RKO (cell line): ENCODE measurements at places on chromosomes 13 and 19.
A peak's percentile ranks its signal among the peaks of the same experiment; 100 is the strongest.

- no peak for DNase-seq
These were observed 122.2 kb downstream of the MAB21L1 start for GRCh38 chr13:35354285-35354684.

DNA sequence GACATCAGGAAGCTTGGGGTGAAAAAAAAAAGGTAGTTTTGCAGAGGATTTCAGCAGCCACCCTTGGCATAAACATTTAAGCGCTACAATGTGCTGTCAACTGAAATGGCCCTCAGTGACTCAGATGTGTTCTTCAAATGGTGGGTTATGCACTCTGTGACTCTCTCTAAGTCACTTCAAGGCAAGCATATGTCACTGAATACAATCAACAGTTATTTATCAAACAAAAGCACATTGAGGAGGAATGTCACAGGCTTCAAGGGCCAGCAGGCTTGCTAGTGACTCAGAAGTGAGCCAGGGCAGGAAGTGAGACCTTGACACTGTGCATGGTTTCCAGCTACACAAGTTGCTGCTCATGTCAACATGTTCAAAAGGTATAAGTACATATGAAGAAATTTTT lies 523.7 kb upstream of the HTR2A start:
- peak; percentile 35 for DNase-seq

DNA sequence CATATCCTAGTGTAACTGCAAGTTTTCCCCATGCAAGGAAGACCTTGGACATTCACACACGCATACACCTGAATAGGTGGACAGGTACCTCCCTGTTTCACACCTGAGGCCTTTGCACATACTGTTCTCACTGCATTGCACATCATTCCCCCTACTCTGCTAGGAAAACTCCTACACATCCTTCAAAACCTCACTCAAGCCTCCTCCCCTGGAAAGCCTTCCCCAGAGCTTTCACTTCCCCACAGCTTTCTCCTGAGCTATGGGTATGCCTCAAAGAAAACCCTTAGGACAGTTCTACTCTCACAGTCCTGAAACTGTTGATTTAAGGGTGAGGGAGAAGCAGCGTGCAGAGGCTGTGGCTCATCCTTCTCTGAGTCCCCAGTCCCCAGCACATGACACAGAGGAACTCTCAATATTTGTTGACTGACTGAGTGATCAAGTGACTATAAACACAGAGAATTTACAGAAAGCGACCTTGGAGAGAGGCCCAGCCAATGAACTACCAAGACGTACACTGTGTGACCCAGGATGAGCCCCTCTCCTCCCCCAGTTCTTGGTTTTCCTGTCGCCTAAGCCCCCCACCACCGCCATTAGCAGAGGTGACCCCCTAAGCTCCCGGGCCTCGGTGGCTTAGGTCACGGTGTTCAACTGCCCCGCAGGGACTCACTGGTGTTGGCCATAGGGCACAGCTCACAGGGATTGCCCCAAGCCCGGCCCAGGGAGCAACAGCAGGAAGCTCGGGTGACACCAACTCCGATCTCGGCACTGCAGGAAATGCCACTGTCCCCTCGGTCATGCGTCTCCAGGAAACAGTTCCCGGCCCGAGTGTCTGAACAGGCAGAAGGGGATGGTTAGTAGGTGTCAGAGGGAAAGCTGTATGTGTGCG lies 40.6 kb downstream of the FBN3 start:
- DNase-seq = no peak

DNA sequence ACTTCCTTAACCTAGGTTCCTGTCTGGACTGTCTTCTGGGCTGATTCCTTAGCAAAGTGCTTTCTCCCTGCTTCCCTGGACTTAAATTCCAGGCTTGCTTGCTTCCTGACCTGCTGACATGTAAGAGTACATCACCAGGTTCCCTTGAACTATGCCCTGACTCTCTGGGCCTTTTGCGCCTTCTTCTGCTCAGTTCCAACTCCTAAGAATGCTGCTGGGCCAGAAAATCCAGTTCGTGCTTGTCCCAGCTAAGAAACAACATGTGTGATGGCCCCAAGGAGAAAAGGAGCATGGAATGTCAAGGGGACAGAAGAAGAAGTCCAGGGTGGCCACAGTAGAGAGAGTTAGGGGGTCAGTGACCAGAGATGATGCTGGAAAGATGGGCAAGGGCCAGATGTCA lies 42.6 kb upstream of the MBNL2 start:
- DNase-seq = no peak

GRCh38 chr13:112325142-112325808 lies 50.9 kb upstream of the SPACA7 start:
- no peak for DNase-seq

GRCh38 chr13:76213423-76213904 lies 577.3 kb downstream of the LMO7 start:
- no peak for DNase-seq

DNA sequence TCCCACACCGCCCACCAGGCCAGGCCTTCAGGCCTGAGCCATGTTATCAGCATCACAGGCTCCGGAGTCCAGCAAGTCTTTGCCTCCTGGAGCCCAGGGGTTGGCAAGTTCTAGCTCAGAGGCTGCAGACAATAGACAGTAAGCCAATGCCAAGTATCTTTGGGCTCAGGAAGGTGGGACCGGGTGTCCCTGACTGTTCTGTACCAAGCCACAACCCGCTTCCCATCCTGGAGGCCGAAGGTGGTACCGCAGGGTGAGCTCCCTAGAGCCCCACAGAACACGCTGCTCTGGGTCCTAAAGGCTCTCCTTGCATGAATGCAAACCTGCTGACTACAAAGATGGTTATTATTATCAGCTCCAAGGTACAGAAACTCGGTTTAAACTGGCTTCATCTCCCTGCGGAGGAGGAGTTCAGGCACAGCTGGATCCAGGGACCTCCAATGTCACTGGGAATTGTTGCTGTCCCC lies 5.5 kb upstream of the FSTL3 start:
- no peak for DNase-seq

- peak; percentile 52 for DNase-seq
These were observed 7.3 kb downstream of the OPA3 start for GRCh38 chr19:45577111-45577905.

GRCh38 chr13:110546378-110546777 lies 15.1 kb downstream of the RAB20 start:
- peak; percentile 34 for DNase-seq

- no peak for DNase-seq
These were observed 202.5 kb upstream of the RFC3 start for GRCh38 chr13:33615436-33615835.

DNA sequence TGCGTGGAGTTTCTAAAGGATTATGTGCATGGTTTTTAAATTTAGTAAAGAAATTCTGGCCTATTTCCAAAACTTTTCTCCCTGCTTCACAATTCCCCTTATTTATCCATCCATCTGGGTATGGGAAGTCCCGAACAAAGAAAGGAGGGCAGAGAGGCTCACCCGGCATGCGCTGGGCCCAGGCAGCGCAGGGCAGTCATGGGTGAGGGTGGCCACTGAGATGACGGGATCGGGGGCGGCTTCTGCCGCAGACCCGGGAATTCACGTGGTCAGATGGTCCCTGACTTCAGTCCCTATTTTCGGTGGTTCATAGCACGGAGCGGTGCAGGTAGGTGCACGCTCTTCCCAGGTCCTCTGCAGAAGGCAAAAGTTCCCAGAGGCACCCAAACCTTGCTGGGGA lies 14.5 kb downstream of the IRS2 start:
- DNase-seq = no peak

- no peak for DNase-seq
These were observed 53.9 kb upstream of the MTIF3 start for GRCh38 chr13:27504128-27504867.

- peak; percentile 63 for DNase-seq
These were observed 23.1 kb upstream of the SPRY2 start for GRCh38 chr13:80363890-80364503.

- DNase-seq = no peak
These were observed 30.9 kb upstream of the KCTD12 start for GRCh38 chr13:76917095-76917494.

- DNase-seq = peak; percentile 90
These were observed at the start of gene FKBP8 for GRCh38 chr19:18542941-18543813. Gene FKBP8, minus strand, starts transcription at chr19:18543573. Its CDS starts 1,603 bp downstream, at chr19:18541970.

DNA sequence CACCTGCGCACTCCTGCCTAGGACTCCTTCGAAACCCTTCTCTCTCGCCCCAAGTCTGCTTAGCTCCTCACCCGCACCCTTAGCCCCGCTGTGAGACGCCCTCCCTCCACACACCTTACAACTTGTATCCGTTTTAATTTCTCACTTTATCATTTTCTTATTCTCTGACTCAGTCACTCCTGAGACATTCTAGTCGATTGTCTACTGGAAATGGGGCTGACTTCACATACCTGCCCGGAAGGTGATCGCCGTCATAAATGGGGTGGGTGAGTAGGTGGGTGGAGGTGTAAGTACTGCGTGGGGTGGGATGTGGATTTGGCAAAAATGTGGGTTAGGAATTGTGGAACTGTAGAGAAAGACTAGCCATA lies 714 bp downstream of the NDFIP2 start:
- peak; percentile 30 for DNase-seq

GRCh38 chr19:13984186-13984585 lies 21.9 kb downstream of the RFX1 start:
- DNase-seq = no peak

DNA sequence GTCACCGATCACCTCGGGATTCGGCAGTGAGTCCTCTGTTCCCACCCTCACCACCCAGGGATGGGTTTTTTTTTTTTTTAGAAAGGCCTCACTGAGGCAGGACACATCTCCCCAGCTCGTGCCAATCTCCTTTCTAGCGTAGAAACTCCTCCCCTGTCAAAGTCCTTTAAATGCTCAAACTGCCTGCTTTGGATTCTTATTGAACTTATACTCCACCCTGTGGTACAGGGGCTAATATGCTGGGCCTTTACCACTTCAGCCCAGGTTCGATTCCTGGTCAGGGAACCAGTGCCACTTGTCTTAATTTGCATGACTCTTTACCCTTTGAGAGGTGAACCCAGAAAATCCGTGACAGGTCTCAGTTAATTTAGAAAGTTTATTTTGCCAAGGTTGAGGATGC lies 8.3 kb upstream of the ZNF14 start:
- DNase-seq = no peak

DNA sequence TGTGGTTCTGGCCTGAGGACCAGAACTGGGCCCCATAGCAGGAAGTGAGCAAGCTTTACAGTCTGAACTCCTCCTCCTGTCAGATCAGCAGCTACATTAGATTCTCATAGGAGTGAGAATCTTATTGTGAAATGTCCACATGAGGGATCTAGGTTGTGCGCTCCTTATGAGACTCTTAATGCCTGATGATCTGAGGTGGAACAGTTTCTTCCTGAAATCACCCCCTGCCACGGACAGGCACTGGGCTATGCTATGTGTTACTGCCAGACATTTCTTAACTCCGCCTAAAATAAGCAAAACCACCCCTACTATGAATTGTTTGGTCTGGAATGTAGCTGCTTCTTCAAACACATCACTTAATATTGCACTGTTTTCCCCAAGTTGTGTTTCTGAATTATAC lies 4.6 kb downstream of the FBXL3 start:
- DNase-seq = no peak

DNA sequence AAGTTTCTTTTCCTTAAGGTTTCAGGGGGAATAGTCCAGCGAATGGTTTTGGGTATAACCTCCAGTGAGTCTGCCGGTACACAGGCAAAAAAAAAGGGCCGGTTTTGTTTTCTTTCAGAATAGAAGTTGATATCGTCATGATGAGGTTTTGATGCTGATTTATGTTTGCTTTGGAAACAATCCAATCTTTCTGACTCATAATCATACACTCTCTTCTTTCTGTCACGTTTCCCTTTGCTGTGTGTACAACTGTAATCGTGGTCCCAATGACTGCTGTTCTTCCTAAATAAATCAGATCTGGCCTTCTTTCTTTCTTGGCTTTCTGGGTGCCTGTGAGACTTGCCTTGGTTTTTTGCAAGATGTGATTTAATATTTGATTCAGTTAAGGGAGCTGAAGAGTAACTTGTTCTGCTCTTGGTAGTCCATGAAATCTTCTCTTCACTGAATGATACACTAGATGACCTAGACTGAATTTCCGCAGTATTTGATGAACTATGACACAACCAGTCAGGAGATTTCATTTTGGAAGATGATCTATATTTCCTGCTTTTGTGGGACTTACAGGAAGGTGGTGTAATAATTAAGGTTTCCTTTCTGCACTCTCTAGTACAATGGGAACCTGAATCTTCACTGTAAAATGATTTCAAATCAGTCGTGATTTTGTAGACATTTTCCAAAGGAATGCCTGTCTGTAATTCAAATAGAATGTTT lies 34.9 kb upstream of the METTL21C start:
- DNase-seq = peak; percentile 86

DNA sequence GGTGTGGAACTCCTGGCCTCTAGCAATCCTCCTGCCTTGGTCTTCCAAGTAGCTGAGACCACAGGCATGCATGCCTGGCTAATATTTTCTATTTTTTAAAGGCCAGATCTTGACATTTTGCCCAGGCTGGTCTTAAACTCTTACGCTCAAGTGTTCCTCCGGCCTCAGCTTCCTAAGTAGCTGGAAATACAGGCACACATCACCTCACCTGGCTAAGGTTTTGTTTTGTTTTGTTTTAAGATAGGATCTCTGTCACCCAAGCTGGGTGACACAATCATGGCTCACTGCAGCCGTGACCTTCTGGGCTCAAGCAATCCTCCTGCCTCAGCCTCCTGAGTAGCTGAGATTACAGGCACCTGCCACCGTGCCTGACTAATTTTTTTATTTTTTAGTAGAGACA lies 5.5 kb upstream of the RLN3 start:
- no peak for DNase-seq

- DNase-seq = no peak
These were observed 95.9 kb upstream of the FREM2 start for GRCh38 chr13:38590796-38591507.

DNA sequence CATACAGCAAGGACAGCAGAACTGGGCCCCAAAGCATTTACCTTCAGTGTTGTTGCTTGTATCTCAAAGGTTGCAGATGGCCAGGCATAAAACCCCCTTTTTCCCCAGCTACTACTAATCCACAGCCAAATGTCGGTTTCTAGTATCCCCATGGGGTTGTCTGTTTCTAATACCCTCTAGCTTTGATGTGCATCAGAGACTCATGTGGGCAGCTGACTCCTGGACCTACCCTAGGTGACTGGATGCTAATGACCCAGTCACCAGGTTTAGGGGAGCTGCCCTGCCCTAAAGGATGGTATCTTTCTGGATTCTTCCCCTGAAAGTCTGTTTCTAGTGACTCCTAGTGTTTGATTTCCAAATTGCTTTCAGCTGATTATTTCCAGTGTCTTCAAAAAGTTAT lies 23.9 kb downstream of the TJP3 start:
- no peak for DNase-seq

DNA sequence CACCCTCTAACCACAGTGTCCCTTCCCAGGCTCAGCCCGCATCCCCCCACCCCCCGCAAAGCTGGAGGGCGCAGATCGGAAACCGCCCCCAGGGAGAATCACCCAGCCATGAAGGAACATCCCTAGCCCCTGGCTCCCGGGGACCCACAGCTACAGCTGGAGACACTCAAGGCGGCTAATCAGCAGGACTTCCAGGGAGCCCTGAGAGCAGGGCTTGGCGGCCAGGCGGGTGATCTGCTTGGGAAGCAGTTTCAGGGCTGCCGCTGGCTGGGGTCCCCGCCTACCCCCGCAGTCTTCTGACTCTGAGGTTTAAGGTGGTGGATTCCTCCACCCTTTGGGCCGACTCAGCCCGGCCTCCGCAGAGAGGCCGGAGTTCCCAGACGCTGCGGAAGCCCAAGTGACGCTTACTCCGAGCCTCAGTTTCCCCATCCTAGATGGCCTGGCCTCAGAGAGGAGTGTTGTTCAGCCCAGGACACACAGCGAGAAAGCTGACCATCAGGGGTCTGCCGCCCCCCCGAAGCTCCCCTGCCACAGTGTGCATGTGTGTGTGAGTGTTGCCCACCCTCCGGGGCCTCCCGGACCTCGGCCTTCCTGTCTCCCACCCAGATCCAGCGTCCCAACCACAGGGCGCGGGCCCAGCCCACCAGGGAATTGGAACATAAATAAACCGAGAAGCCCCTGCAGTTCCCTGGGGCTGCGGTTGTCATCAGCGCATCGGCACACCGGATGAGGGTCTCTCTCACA lies 9.8 kb downstream of the FUT6 start:
- no peak for DNase-seq
